ENCODE measurements at places on chromosomes 4 and X.

- no peak for DNase-seq
Observed at GRCh38 chrX:20130357-20130756, 11.3 kb downstream of the EIF1AX start.

GRCh38 chr4:184416913-184417734 is 57.2 kb downstream of the IRF2 start:
- peak; percentile 36 for DNase-seq

GRCh38 chr4:57774171-57774570 is 664.0 kb upstream of the IGFBP7 start:
- no peak for DNase-seq

- DNase-seq = no peak
Observed at GRCh38 chr4:123696687-123697086, 300.1 kb downstream of the SPRY1 start.

GRCh38 chr4:127604949-127605709 is 27.6 kb upstream of the INTU start:
- DNase-seq = no peak

GRCh38 chr4:142551517-142552305 is 294.4 kb downstream of the INPP4B start:
- no peak for DNase-seq

DNA sequence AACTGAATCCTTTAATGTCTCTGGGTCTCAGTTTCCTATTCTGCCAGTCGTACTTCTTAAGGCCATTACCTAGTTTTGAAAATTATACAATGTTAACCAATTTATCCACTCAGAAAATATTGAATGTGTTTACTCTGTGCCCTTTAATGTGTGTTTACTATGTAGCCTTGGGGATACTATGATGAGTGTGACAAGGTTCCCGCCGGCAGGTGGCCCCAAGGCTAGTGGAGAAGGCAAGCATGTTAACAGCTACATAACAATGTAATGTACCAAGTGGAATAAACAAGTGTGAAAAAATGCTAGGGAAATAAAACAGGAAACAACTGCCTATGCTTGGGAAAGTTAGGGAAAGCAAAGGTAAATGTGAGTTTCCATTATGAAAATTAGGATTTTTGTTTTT is 187.3 kb upstream of the MBNL3 start:
- DNase-seq = no peak

- DNase-seq = no peak
Observed at GRCh38 chrX:40154250-40154852, 56.6 kb upstream of the BCOR start.

DNA sequence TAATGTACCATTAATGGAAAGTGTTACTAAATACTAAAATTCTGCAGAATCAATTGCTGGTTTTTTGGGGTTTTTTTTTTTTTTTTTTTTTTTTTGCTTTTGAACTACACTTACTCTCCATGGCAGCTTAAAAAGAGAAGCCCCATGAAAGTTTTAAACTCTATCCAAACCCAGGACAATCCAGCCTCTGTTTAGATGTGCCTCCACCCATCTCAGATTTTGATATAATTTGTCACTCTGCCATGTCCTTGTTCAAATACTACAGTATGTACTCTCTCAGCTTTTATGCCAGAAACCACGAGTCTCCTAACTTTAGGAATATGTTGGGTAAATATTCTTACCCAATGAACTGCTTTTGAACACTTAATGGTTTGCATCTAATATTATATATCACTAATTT is 84.2 kb downstream of the COL25A1 start:
- no peak for DNase-seq

GRCh38 chrX:44731160-44731559 is 112.7 kb upstream of the DUSP21 start:
- no peak for DNase-seq

Measured in effector memory CD8-positive, alpha-beta T cell (primary cell).